ENCODE measurements at places on chromosomes 11 and 22. TPM values are rescaled to one million over a fixed set of nuclear protein-coding genes. Genes with fewer than 3 reads are reported as not detected.

RHOD gene
- 0.47 TPM for total RNA-seq

ARL2 gene
- total RNA-seq, result 112 TPM

TMEM191C gene
- 7.4 TPM for total RNA-seq

LARGE1 gene
- 135 TPM for total RNA-seq

SMARCB1 gene
- 73.7 TPM for total RNA-seq

MS4A3 gene
- total RNA-seq, result not detected

RBMXL2 gene
- total RNA-seq, result not detected

ELMOD1 gene
- total RNA-seq, result 104 TPM

IFITM1 gene
- total RNA-seq, result 58.9 TPM

TSSK2 gene
- not detected for total RNA-seq

MPEG1 gene
- total RNA-seq, result 3.2 TPM

APOBEC3F gene
- 2.1 TPM for total RNA-seq

OR2AG2 gene
- 0.44 TPM for total RNA-seq

LIPT2 gene
- 2.2 TPM for total RNA-seq

HBB gene
- total RNA-seq, result 144 TPM

CD3E gene
- total RNA-seq, result not detected

MGAT3 gene
- total RNA-seq, result 98.8 TPM

DDX25 gene
- total RNA-seq, result 43.4 TPM

DRAP1 gene
- 91.3 TPM for total RNA-seq

SAA4 gene
- not detected for total RNA-seq

MED19 gene
- total RNA-seq, result 22.5 TPM

RASD2 gene
- 55.6 TPM for total RNA-seq

MYEOV gene
- total RNA-seq, result not detected

ACO2 gene
- 261 TPM for total RNA-seq

LARGE2 gene
- total RNA-seq, result not detected

C22orf42 gene
- total RNA-seq, result not detected

APLNR gene
- total RNA-seq, result 45.5 TPM

TYR gene
- total RNA-seq, result not detected

GGTLC2 gene
- not detected for total RNA-seq

SCGB1D2 gene
- total RNA-seq, result not detected

C11orf91 gene
- total RNA-seq, result not detected

OR5B21 gene
- not detected for total RNA-seq

GAL3ST3 gene
- total RNA-seq, result 7.9 TPM

PLAAT5 gene
- total RNA-seq, result 5.2 TPM

RPS6KB2 gene
- total RNA-seq, result 28.0 TPM

IL17REL gene
- total RNA-seq, result 0.40 TPM

PLAAT2 gene
- not detected for total RNA-seq

DSCAML1 gene
- 42.6 TPM for total RNA-seq

GGTLC3 gene
- 1.2 TPM for total RNA-seq

OR51B5 gene
- total RNA-seq, result 1.1 TPM

FBLN1 gene
- total RNA-seq, result 43.4 TPM

KRTAP5-1 gene
- total RNA-seq, result not detected

GRIK4 gene
- 16.8 TPM for total RNA-seq

ANO9 gene
- not detected for total RNA-seq
